ENCODE measurements at places on chromosomes 3 and 15. TPM values are rescaled to one million over a fixed set of nuclear protein-coding genes. Genes with fewer than 3 reads are reported as not detected.

The SCN11A gene
- not detected for total RNA-seq

The GALNT15 gene
- 7.0 TPM for total RNA-seq

The IGSF10 gene
- 1.9 TPM for total RNA-seq

The GOLGA8R gene
- total RNA-seq = 5.2 TPM

The NME9 gene
- 0.59 TPM for total RNA-seq

The MCTP2 gene
- total RNA-seq = 2.1 TPM

The GXYLT2 gene
- 7.3 TPM for total RNA-seq

DNA sequence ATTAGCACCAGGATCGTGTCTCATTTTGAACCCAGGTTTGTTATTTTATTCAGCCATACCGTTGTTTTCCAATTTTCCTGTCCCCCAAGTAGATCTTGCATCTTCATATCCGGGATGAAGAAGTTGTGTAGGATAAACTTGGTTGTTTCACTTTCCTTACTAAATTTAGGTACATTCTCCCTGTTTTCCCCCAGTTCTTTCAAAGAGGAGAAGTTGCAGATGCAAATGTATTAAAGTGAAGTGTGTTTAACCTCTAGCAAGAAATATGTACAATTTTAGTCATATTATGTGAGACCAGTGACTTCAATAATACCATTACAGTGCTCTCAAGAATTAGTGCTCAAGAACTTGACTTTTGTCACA lies 1.3 kb downstream of the ATXN7 start:
- no peak for DNase-seq

DNA sequence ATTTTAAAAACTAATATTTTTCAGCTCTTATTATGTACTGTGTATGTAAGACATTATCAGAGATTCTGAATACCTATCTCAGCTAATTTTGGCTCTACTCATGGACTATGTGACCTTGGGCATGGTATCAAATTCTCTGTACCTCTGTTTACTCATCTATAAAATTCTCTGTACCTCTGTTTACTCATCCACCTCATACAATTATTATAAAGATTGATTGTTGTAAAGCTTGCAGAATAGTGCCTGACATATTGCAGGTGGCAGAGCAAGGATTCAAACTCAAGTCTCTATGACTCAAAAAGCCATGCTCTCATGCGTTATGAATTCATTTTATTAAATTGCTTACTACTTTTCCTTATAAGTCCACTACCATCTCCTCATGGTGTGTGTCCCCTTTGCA lies 151.9 kb upstream of the ARL6 start:
- DNase-seq = no peak

- DNase-seq = peak; percentile 71
These were observed 215.5 kb upstream of the KCNMB2 start for GRCh38 chr3:178320456-178321351.

DNA sequence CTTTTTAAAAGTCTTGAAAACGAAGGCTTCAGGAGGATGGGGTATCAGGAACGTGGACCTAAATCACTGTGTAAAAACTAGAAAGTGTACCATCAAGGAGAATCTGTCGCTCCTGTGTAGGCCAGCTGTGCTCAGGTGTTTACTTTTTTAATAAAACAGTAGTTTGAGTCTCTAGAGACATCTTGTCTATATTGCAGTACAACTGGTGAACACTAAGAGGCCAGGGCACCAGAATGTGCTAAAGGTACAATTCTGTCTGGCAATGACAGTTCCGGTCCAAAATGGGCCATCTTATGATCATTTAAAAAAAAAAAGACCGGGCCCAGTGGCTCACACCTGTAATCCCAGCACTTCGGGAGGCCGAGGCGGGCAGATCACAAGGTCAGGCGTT lies 61.8 kb upstream of the MCF2L2 start:
- DNase-seq = no peak

- no peak for DNase-seq
These were observed 24.7 kb upstream of the TM4SF4 start for GRCh38 chr3:149449799-149450198.

DNA sequence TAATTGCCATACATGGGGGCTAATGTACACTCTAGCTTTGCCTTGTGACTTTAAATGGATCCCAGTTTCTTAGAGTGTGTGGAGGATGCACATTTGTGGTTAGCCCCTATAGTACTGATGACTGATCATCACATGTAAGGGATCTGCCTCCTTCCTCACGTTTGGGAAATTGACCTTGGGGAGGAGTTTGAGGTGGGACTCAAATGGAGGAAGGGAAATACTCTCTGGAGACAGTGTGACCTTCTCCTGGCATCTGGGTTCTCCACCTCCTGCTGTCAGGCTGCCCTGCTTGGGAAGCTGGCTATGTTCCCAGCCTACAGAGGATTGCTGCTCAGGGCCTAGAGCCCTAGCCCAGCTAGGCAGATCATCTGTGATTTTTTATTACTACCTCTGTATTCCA lies 48.7 kb downstream of the PPM1L start:
- peak; percentile 74 for DNase-seq

DNA sequence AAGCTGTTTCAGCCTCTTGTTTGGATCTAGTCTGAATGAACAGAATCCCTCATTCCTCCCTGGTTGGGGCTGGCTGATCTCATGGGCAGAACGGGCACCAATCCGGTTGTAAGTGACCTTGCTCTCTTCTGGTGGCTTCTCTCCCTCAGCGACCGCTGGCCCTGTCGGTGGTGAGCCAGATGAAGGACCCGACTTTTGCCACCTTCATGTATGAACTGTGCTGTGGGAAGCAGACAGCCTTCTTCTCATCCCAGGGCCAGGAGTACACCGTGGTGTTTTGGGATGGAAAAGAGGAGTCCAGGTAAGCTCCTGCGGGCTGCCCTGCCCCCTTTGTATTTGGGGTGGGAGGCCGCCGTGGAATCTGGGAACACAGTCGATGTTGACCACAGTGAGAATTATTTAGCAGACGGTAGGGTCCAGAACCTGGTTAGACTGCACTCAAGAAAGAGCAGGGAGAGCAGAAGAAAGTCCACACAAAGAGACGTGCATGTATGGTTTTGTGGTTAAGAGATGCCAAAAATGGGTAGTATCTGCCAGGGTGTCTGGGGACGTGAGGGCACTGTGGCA lies 138.8 kb downstream of the LRRK1 start:
- no peak for DNase-seq

DNA sequence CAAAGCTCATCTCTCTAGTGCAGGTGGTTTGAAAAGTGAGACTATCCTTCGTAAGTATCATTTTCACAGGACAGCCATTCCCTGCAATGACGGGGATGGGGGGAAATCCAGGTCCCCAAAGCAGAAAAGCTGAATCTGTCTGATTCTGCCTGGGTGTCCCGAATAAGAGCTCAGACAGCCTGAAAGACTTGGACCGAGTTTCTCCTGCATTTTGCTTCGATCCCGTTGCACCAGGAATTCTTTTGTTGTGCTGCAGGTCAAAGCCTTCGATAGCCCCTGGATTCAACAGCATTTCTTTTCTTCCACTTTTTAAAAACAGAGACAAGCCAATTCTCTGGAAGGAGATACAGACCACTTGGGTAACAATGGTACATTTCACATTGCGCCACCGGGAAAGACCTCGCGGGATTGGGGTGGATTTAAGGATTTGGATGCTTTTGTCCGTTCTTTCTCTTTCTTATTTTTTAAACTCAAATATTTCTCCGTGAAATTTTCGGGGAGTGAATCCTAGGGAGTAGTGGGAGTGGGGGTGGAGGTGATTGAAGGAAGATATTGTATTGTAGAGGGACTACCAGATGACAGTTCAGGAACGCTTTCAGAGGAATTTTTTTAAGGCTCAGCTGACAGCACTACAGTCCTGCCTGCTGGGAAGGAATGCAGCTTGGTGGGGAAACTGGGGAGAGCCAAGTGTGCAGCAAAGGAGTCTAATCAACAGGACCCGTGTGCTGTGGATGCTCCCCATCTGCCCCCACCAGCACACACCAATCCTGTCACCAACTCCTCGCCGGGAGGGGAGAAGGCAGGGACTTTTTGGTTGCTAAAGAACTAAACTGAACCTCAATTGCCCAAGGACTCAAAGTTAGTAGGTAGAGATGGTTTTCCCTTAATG lies 2.6 kb downstream of the SLITRK3 start:
- no peak for DNase-seq

GRCh38 chr15:62566248-62566647 lies 401.2 kb upstream of the C2CD4B start:
- no peak for DNase-seq

DNA sequence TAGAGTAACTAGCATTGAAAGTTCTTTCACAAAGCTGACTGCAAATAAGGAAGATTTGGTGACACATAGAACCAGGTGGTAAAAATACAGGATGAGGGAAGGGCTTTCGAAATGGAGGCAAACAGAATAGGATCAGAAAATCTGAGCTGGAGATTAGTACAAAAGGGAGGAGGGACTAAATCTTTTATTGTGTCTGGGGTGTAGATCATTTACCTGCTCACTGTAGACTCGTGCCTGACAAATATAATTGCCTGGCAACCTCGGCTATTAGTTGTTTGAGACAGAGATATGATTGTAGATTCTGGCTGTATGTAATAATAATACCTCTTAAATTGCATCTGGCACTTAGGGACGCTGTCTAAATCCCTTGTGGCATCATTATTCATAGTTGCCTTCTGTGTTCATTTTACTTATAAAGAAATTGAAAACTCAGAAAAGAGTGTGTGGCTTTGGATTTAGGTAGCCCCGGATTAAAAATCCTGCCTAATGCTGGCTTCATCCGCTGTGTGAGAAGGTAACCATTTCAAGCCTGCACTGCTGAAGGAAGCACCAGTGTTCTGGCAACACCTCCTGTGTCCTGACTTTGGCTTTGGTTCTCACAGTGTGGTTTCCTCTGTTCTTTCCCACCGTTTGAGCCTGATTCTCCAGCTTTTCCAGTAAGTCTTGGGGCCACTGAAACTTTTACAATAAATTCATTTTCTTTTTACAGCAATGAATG lies 25.0 kb upstream of the GPR160 start:
- DNase-seq = no peak

DNA sequence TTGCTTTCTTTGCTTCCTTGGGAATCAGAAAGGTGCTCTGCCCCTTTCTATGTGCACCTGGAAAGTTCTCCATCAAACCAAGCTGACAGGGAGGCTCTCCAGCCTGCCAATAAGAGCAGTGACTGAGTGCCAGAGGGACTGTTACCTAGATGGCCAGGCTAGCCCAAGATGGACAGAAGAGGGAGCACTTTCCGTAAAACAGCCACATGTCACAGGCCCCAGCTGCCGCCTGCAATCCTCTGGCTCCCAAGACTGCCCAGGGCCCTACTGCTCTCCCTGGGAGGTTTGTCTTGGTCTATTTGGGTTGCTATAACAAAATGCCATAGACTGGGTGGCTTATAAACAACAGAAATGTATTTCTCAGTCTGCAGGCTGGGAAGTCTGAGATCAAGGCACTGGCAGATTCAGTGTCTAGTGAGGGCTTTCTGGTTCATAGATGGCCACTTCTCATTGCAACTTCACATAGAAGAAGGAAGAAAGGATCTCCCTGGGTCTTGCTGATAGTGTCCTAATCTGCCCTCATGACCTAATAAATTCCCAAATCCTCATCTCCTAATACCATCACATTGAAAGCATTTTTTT lies 72.3 kb downstream of the TAMM41 start:
- no peak for DNase-seq

DNA sequence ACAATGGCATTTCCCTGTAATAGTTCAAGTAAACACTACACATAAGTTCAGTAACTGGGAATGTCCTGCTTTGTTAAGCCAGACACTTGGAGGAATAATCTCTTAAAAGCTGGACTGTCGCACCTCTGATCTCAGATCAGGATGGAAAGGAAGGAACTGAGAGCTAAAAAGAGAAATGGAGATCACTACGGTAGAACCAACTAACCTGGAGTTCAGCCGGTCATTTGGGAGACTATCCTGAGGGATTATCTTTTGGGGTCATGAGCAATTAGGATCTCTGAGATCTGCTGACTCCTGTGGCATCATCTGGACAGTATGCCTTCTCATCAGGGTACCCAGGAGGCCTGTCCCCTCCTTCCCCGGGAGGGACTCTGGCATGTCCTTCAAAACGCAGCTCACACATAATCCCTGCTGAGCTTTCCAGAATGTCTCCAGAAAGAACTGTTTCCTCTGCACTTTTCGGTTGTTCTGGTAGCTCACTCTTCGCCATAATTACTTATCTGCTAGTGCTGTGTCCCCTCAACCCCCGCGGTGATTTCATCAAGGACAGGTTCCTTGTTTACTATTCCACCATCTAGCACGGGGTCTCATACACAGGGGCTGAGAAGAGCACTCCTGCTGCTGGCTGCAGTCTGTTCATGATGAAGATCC lies 115.6 kb downstream of the SENP2 start:
- no peak for DNase-seq

All from left ventricle myocardium superior (tissue), 1 donor.